ENCODE measurements at places on chromosomes 11 and 22.
A peak's percentile ranks its signal among the peaks of the same experiment; 100 is the strongest.

DNA sequence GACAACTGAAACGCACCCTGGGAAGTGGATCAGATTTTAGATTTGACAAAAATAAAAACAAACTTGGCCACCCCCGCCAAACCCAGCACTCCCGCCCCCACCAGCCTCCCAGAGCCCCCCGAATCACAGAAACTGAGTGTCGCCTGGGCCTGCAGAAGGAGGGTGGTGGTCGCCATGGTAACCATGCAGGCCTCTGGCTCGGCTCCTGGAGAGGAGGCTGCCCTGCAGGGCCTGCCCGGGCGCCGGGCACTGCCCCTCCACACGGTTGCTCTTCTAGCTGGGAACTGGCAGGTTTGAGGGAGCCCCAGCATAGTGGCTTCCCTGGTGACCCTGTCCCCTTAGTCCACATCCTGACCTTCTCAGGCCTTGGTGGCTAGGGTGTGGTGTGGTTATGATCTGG, 19.3 kb downstream of the CACNA1I start:
- DNase-seq, result no peak

DNA sequence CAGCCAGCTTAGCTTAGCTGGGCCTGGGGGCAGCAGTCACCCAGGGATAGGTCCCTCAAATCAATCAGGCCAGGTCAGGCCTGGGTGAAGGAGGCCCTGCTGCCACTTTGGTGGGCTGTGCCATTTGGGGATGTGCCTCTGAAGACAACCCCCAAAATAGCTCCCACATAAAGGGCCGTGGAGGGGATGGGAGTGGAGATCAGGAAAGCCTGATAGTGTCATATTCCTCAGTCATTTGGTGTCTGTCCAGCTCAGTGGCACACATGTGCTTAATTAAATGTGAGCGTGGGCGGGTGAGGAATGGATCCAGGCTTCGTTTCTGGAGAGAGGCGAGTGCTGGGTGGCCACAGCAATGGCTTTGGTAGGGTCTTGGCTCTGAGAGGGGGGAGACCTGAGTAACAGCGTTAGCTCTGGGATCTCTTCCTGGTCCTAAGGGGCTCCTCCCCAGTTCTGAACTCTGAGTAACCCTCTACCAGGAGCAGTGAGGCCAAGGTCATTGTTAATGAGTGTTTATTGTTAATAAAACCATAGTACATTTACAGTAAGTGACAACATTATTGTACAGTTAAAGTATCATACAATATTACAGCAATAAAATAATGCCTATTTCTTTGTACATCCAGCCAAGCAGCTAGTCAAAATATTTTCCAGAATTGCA, 45.2 kb downstream of the NAT10 start:
- no peak for DNase-seq

DNA sequence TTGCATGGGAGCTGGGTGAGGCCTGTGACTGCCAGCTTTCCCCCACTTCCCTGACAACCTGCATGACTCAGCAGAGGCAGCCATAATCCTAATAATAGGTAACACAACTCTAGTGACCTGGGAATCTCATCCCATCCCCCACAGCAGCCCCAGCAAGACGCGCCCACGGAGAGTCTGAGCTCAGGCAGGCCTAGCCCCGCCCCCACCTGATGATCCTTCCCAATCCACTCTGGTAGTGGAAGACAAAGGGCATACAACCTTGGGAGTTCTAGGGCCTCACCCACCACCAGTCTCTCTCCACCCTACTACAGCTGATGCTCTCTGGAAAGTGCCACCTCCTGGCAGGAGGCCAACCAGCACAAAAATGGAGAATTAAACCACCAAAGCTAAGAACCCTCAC, 60.3 kb downstream of the CWF19L2 start:
- no peak for DNase-seq

GRCh38 chr11:6094186-6094585, 13.3 kb upstream of the OR56B4 start:
- DNase-seq, result no peak

DNA sequence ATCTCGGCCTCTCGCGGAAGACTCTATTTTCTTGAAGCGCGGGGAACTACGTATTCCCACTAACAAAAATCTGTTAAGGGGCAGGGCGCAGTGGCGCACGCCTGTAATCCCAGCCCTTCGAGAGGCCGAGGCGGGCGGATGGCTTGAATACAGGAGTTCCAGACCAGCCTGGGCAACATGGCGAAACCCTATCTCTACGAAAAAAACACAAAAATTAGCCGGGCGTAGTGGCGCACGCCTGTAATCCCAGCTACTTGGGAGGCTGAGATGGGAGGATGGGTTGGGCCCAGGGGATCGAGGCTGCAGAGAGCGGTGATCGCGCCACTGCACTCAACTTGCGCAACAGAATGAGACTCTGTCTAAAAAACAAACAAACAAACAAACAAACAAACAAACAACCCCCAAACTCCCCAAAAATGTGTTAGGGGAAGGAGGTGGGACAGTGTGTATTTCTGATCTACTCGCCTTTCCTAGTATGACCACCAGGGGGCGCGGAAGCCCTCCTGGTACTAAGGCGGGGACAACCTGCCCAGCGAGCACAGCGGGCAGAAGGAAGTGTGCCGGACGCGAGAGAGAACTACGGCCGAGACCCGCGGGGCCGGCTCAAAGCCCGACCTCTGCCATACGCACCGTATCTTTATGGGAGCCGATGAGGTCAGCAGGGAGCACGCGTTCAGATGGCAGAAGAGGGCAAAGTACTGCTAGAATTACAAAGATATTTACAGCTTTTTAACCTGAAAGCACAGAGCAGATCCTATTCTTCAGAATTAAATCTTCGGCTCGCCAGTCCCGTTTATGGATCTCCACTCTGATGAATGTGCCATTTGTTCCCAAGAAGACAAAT, 1.3 kb upstream of the STX3 start:
- peak; percentile 89 for DNase-seq

DNA sequence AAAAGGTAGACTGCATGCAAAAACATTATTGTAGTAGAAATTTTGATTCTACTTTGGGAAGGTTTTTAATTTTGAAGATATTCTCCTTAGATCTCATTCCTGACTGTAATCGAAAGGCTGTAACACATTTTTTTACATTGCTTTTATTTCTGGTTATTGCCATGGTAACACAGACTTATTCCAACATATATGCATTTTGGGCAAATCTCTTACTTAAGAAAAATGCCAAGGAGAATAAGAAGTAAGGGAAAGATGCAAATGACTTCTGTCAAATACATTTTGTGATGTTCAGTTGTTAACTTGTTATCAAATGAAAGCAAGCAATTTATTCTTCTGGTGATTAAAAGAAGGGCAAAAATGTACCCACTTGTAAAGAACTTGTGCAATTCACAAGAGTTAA, 267.5 kb downstream of the AASDHPPT start:
- DNase-seq, result no peak

DNA sequence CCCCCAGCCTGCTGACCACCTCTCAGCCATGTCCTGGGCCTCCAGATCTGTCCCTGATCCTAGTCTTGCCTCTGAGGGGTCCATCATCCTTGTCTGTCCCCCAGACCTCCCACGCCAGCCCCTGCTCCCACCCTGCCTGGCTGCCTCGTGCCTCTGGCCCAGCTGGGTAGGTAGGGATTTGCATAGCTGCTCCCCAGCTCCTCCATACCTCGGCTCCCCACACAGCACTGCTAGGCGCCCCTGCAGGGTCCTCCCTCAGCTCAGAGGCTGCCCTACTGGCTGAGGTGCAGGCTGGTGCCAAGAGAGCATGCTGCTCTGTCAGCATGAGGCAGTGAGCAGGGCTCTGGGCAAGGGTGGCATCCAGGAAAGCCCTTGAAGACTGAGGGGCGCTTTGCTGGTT, 47.7 kb downstream of the NFAM1 start:
- DNase-seq, result no peak

GRCh38 chr22:38655519-38656255, 505 bp downstream of the FAM227A start:
- DNase-seq, result no peak

GRCh38 chr22:23752750-23753149, 1.5 kb downstream of the VPREB3 start:
- DNase-seq, result no peak

DNA sequence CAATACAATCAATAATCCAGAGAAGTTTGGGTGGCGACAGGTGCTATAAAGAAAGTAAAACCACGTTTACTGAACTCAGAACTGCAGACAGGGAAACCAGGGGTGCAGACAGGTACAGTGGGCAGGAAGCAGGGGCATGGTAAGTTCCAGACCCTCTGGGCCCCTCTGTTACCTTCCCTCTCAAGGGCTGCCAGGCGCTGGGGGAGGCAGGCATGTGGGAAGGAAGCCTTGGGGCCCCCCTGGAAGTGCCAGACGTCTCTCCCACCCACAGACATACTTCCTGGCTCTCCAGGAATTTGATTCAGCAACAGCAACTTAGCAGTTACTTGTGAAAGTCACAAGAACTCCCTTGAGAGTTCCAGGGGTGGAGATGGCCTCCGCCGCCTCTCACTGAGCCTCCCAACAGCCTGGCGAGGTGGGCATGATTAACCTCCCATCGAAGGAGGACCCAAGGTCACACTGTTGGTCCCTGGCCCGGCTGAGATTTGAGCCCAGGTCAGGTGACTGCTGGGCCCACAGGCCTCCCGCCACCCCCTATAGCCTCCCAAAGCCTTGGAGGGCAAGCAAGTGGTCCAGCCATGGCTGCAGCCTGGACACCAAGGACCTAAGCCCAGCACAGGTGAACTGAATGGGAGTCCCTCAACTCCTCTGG, 14.1 kb upstream of the TSKU start:
- DNase-seq, result no peak

GRCh38 chr11:119491753-119492510, 69.0 kb upstream of the THY1 start:
- DNase-seq, result no peak

DNA sequence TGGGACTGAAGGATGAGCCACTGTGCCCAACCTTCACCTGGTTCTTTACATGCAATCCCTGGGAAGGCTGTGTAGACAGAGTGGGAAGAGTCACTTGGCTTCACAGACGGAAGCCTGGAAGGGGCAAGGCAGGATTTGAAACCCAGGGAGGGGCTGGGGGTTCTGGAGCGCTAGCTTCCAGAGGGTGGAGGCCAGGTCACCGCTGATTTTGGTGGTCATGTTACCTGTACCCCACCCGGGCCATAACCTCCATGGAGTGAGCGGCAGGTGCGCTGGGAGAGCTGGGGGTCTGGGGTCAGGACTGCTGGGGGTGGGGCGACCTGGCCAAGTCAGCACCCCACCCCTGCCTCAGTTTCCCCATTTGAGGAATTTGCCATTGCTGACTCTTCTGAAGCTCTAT, 38.3 kb downstream of the PDGFB start:
- no peak for DNase-seq

DNA sequence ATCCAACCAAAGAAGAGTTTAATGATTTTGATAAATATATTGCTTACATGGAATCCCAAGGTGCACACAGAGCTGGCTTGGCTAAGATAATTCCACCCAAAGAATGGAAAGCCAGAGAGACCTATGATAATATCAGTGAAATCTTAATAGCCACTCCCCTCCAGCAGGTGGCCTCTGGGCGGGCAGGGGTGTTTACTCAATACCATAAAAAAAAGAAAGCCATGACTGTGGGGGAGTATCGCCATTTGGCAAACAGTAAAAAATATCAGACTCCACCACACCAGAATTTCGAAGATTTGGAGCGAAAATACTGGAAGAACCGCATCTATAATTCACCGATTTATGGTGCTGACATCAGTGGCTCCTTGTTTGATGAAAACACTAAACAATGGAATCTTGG, 23.9 kb downstream of the KDM4D start:
- no peak for DNase-seq

DNA sequence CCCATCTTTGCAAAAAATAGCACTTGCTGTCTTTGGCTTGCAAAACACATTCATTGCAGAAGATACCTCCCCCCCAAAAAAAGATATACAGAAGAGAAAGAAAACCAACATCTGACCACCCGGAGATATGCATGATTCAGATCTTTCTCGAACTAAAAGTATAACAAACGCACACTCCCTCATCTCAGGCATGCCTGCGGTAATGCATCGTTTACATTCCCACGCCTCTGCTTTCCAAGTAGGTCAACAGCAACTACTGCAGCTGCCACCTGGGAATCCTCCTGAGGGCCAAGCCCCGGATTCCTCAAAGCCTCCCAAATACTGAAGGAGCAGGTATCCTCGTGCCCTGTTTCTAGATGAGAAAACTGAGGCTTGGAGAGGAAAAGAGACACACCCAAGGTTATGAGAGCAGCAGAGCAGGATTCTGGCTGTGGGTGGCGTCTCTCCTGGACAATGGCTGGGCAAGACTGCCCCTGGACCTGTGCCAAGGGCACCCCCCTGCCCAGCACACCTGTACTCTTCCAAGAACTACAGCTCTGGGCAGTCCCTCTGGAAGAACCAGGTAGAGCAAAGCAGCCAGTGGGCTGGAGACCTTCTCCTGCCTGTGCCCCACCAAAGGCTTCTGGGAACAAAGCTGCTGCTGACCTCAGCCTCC, 38.1 kb downstream of the NUP50 start:
- DNase-seq, result peak; percentile 98

DNA sequence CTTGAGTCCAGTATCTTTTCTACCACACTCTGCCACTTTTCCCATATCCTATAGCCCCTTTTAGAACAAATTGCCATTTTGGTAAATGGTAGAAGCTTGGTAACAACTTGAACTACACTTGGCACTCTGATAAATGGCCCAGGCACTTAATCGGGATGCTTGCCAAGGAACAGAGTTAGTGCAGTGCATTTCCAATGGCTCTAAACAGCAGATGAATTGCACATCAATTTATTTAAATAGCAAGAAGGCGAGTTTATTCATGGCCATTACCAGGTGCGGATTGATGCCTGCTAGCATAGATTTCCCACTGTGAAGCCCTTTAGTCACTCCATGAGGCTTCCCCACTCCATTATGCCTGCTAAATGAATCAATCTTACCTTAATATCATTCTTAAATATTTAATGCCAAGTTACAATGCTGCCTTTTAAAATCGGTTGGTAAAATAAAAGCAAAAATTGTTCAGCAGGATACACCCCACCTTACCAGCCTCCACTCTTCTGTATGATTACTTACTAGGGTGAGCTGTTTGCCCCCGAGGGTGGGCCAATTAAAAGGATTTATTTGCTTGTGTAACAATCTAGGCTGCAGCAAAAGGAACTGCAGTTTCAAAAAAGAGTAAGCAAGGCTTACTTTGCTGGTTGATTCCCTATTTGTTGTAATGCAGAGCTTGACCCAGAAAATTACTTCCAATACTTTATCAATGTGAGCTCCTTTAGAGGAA, 136.0 kb upstream of the ARHGAP42 start:
- DNase-seq, result no peak

DNA sequence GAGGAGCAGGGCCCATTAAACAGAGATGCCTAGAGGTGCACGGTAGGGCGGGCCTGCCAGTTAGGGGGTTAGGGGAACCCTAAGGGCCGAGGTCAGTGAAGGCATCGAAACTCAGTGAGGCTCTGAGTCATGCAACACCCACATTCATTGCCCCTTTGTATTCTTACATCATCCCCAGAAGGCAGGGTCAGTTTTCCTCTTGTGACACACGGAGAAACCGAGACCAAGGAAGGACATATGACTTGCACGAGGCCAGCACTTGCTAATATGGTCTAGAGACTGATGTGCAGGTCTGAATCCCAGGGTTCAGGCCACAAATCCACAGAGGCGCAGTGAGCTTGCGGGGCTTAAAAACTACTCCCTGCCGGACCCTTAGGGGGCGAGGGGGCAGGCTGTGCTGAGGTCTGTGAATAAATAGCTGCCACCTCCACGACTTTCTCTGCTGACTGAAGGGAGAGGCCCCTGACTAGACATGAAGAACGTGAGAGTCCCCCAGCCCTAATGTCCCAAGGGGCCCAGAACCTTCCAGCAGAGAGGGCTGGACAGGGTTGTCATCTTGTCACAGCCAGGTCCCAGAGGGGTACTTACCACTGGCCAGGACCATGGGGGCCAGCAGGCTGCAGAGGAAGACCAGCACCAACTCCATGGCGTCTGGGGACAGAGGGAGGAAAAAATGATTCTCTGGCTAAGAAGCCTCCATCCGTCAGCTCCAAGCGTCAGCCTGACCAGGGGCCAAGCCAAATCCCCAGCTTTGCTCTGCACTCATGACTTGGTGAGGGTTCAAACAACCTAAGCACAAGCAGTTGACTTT, 17.8 kb upstream of the FXYD2 start:
- DNase-seq, result peak; percentile 45

Measured in trophoblast cell (in vitro differentiated cells and primary cell).